Calu3 (cell line): ENCODE measurements at places on chromosomes 1 and 21. TPM values are rescaled to one million over a fixed set of nuclear protein-coding genes. Genes with fewer than 3 reads are reported as not detected.
A peak's percentile ranks its signal among the peaks of the same experiment; 100 is the strongest.

Gene PRELP
- not detected in 2 replicates for total RNA-seq

GRCh38 chr1:160066829-160067745 is 2.9 kb downstream of the KCNJ10 start:
- no peak for DNase-seq

DNA sequence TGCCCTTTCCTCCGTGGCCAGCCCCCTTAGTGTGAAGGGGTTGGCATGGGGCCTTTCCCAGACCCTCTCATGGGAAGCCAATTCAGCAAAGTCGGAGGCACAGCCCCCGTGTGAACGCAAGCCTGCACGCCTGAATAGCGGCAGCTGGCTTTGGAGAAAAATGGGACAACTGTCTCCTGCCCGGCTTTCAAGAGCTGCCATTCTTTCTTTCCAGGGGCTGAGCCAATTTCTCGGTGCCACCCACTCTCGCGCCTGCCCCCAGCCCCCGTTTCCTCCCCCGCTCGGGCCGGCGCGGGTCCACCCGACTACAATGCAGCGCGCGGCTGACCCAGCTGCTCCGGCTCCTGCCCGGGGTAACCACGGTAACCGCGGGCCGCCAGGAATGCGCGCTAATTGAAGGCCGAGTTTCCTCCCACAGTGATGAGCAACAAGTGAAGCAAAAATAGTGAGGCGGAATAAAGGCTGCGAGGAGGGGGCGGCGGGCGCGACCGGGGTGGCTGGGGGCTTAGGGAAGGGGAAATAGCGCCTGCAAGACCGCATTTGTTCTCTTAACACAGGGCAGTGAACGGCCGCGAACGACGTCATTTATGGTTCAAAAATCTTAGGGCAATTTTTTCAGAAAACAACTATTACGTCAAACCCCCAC is 27.8 kb downstream of the ILDR2 start:
- DNase-seq, result peak; percentile 16

Gene TFAP2E
- total RNA-seq, result 0.26 and 0.49 TPM in 2 replicates

- DNase-seq, result peak; percentile 23
Measured at GRCh38 chr1:197675583-197676208, 99.6 kb downstream of the DENND1B start.

Gene ZBTB8A
- total RNA-seq, result 4.3 and 4.7 TPM in 2 replicates

GRCh38 chr1:89987159-89987819 is 7.6 kb upstream of the ZNF326 start:
- DNase-seq, result peak; percentile 48

Gene GBP5
- 0.54 TPM in 1 of 2 replicates, not detected in the other for total RNA-seq

GRCh38 chr1:63651161-63651701 is 58.0 kb downstream of the PGM1 start:
- no peak for DNase-seq

GRCh38 chr1:173507205-173507846 is 30.2 kb downstream of the PRDX6 start:
- peak; percentile 41 for DNase-seq

Gene CYP4A11
- total RNA-seq, result not detected in 2 replicates

- no peak for DNase-seq
Measured at GRCh38 chr21:44265734-44266270, 4.1 kb upstream of the DNMT3L start.

- peak; percentile 49 for DNase-seq
Measured at GRCh38 chr1:6612641-6613360, 730 bp upstream of the PHF13 start.

DNA sequence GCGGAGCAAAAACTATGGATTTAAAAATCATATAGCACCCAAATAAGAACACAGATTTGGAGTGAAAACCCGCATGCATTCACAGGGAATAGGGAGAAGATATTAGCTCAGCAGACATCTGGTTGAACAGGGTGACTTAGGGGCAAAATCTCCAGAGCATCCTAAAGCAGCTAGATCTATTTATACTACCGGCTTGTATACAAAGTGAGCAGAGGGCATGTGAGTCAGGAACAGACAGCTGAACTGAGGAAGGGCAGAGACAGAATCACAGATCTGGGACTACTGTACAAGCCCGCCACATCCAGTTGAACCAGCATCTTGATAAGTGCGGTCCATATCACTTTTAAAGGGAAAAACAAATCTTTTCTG is 35.2 kb upstream of the EXOSC10 start:
- DNase-seq, result no peak

DNA sequence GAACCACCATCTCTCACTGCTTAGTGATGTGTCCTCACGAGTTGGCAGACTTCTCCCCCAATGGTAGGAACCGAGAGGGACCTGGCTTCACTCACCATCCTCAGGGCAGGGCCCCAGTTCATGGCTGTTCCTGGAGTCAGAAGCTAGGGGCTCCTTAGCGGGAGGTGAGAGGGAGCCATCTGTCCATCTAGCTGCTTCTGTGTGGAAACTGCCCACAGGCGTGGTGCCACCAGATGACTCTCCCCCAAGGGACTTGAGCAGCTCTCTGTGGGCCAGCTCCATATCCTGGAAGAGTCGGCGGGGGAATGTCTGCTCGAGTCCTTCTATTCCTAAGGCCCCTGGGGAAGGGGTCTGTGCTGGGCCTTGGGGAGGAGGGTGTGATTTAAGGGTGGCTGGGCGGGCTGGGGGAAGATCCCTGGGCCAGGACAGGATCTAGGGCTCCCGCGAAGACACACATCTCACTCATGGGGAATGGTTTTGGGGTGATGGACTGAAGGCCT is 16.3 kb downstream of the LRRC71 start:
- no peak for DNase-seq

DNA sequence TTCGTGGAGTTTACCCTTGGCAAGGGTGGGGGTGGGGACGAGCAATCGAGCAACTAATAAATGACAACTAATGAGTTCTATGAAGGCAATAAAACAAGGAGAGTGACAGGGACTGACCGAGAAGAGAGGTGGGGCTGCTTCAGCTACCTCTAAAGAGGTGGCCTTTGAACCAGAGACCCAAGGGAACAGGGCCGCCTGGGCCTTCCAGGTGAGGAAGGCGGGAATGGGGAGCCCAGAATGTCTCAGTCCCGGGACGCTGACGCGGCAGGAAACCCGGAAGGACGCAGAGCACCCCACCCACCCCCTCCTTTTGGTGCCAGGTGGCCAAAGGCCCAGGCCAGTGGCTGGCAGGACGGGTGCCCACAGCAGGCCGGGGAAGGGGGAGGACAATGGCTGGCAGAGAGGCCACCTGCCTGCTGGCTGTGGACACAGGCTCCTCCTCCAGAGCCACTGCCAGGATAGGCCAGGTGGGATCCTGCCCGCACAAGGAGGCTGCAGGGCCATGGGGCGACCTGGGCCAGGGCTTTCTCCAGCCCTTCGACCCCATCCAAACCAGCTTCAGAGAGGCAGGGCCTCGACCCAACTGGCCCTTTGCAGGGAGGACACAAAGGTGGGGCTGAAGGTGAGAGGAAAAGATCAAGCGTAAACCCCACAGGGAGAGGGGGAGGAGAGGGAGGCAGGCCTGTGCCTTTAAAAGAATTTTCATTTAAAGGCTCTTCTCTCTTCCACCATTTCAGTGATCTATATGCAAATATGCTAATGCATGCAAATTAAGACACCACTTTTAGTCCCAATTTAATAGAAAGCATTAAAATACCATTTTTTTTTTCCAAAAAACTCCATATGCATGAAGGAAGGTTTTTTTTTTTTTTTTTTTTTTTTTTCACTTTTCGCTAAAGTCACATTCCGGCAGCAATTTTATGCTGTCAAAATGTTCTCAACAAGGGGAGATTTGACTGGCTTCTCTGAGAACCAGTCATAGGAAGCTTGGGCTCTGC is 58.1 kb downstream of the CASZ1 start:
- DNase-seq, result no peak

Gene C1orf210
- 16.8 and 19.9 TPM in 2 replicates for total RNA-seq
